ENCODE measurements at places on chromosomes 5 and 9. TPM values are rescaled to one million over a fixed set of nuclear protein-coding genes. Genes with fewer than 3 reads are reported as not detected.
A peak's percentile ranks its signal among the peaks of the same experiment; 100 is the strongest.

GRCh38 chr5:15785531-15785981 is 285.6 kb downstream of the FBXL7 start:
- no peak for DNase-seq
- H3K27me3 ChIP-seq, result no peaks in the 10 kb centered on the region
- H3K4me3 ChIP-seq, result no peak overlapping the region
- no peaks in the 10 kb centered on the region for H3K36me3 ChIP-seq
- H3K27ac ChIP-seq, result no peak overlapping the region

DNA sequence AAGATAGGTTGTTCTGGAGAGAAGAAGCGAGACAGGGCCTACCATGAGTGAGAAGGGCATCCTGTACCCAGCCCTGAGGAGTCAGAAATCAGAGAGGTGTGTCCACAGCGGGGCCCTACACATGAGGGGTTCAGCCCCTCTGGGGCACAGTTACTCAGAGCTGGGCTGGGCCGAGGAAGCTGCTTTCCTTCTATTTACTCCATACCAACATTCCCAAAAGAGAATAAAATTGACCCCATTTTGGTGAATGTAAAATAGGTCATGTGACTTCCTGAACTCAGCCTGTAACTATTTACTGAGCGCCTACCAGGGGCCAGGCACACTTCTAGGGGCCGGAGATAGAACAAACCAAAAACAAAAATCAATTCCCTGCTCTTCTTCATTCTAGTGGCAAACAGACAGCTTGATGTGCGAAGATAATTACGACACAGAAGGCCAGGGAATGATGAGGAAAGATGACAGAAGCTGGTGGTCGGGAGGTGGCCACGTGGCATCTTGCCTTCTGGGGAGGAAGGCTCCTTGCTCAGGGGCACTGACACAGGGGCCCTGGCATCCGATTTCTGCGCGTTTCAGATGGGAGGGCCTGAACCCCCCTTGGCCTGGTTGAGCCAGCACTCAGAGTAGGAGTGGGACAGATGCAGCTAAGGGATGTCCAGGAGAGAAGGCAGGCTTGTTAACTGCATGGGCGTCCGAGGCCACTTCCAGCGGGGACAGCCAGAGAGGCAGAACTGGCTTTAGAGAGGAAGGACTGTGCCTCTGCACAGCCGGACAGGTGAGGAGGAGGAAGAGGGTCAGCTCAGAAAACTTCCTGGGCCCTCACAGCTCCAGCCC is 121.8 kb downstream of the NSG2 start:
- H3K27ac ChIP-seq, result no peak overlapping the region
- no peaks in the 10 kb centered on the region for H3K36me3 ChIP-seq
- no peaks in the 10 kb centered on the region for H3K27me3 ChIP-seq
- H3K4me3 ChIP-seq, result no peak overlapping the region
- H3K4me1 ChIP-seq, result no peaks in the 10 kb centered on the region
- no peak for DNase-seq

DNA sequence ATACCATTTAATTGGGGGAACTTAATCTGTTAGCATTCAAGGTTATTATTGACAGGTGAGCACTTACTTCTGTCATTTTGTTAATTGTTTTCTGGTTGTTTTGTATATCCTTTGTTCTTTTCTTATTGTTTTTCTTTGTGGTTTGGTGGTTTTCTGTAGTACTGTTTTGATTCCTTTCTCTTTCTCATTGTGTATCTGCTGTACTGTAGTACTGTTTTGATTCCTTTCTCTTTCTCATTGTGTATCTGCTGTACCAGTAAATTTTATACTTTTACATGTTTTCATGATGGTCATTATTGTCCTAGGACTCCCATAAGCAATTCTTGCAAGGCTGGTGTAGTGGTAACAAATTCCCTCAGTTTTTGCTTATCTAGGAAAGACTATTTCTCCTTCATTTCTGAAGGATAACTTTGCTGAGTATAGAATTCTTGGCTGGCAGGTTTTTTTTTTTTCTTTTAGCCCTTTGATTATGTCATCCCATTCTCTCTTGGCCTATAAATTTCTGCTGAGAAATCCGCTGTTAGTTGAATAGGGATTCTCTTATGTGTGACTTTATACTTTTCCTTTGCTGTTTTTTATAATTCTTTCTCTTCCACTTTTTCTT is 24.1 kb upstream of the CACNA1B start:
- H3K36me3 ChIP-seq, result peaks cover 3% of the 10 kb centered on the region
- H3K4me1 ChIP-seq, result peaks cover 3% of the 10 kb centered on the region
- H3K27ac ChIP-seq, result no peak overlapping the region
- H3K4me3 ChIP-seq, result no peak overlapping the region

GRCh38 chr9:120951960-120952618 is 25.5 kb upstream of the TRAF1 start:
- H3K36me3 ChIP-seq, result no peaks in the 10 kb centered on the region
- no peaks in the 10 kb centered on the region for H3K27me3 ChIP-seq
- no peak overlapping the region for H3K4me3 ChIP-seq
- peaks cover 3% of the 10 kb centered on the region for H3K4me1 ChIP-seq
- no peak overlapping the region for H3K27ac ChIP-seq

DNA sequence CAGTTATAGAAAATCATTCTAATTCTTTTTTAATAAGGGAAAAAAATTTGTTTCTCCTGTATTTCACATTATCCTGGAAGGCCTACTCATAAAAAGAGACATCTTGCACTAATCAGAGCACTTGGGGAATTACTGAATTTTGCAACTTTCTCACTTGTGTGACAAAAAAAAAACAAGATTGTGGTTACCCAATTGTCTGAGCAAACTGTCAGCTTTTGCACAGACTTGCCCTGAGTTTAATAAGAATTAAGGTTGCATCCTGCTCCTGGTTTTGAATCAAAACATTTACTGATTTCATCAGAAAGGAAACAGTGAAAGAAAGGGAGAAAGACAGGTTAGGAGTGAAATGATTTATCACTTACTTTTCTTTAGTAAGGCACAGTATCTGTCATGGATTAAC is 10.6 kb upstream of the SH3RF2 start:
- peaks cover 3% of the 10 kb centered on the region for H3K4me1 ChIP-seq
- DNase-seq, result no peak
- H3K27me3 ChIP-seq, result peaks cover 9% of the 10 kb centered on the region

DNA sequence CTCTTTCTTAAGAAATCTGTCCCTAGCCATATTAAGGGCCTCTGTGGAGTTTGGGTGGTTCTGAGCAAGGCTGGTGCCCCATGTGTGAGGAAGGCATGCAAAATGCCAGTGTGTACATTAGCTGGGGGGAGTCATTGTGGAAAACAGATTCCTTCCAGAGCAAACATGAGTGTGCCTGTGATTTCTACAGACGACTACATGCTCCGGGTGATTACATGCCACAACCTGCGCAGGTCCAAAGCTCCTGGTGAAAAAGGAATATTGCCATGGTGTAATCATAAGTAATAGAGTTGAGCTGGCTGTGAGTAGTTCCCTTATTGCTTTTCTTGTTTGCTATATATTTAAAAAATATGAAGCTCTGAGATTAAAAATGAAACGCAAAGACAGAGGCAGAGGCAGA is 102.1 kb downstream of the ACER2 start:
- peaks cover 6% of the 10 kb centered on the region for H3K4me1 ChIP-seq
- H3K27ac ChIP-seq, result no peak overlapping the region
- H3K36me3 ChIP-seq, result no peaks in the 10 kb centered on the region
- no peak overlapping the region for H3K4me3 ChIP-seq
- peaks cover 10% of the 10 kb centered on the region for H3K27me3 ChIP-seq
- no peak for DNase-seq

DNA sequence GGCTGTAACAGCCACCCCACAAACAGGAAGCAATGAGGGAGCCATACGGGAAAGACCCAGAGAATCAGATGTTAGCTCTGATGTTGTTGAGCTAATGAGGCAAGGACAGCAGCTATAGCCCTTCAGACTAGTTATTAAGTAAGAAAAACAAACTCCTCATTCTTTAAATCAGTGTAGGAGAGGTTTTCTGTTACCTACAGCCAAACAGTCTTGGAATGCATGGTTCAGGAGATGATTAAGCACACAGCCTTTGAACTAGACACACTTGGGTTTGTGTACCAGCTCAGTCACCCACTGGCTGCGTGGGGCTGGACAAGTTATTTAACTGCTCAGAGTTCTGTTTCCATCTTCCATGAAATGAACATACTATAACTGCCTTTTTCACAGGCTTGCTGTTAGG is 68.1 kb downstream of the SPOCK1 start:
- H3K4me1 ChIP-seq, result no peaks in the 10 kb centered on the region
- no peak overlapping the region for H3K4me3 ChIP-seq
- peaks cover 2% of the 10 kb centered on the region for H3K27me3 ChIP-seq
- no peak for DNase-seq
- H3K36me3 ChIP-seq, result no peaks in the 10 kb centered on the region

GRCh38 chr5:33891446-33891787 is 373 bp downstream of the ADAMTS12 start:
- no peaks in the 10 kb centered on the region for H3K4me1 ChIP-seq
- no peak overlapping the region for H3K27ac ChIP-seq
- peaks cover 37% of the 10 kb centered on the region for H3K27me3 ChIP-seq

DNA sequence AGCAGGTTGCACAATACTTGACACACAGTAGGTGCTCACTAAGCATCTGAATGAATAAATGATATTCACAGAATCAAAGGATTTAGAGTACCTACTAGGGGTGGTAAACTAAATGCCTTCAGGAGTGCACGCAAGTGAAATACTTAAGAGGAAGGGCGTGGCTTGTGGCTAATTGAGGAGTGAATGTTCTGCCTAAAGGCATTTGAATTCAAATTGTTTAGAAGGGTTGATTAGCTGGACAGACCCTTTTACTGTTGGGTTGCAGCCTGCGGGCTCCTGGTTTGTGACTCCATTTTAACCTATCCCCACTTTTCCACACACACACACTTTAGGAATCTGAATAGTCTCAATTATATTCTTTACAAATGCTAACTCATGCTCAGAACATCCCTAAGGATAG is 63.1 kb downstream of the PPP2R2B start:
- no peak for DNase-seq
- peaks cover 14% of the 10 kb centered on the region for H3K4me1 ChIP-seq
- no peaks in the 10 kb centered on the region for H3K36me3 ChIP-seq
- H3K27me3 ChIP-seq, result no peaks in the 10 kb centered on the region

DNA sequence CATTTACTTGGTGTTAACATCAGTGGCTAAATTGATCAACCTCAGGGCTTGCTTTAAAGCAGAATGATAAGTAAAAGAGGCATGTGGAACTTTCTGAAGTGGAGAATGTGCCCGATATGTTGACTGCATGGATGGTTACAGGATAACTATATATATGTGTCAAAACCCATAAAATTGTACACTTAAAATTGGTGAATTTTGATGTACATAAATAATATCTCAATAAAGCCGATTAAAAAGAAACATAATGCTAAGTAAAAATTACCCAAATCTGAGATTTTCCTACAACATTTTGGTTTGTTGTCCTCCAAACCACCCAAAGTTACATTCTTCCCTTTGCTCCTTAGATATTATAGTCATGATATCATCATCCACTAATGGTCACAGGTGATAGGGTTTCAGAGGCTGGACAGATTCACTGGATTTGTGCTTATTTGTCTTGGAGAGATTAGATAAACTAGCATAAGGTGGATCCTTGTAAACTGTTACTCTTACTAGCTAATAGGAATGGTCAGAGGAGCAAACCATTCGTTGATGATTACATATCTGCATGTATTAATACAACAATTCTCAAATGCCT is 119.7 kb upstream of the RPS23 start:
- no peaks in the 10 kb centered on the region for H3K27me3 ChIP-seq
- H3K27ac ChIP-seq, result no peak overlapping the region
- no peak for DNase-seq
- no peaks in the 10 kb centered on the region for H3K36me3 ChIP-seq
- no peaks in the 10 kb centered on the region for H3K4me1 ChIP-seq

GRCh38 chr9:21454149-21454548 is 13.9 kb downstream of the IFNA1 start:
- no peaks in the 10 kb centered on the region for H3K4me1 ChIP-seq
- no peak for DNase-seq
- no peak overlapping the region for H3K27ac ChIP-seq
- H3K36me3 ChIP-seq, result no peaks in the 10 kb centered on the region
- peaks cover 16% of the 10 kb centered on the region for H3K27me3 ChIP-seq

GRCh38 chr9:90142580-90142979 is 500.0 kb downstream of the DIRAS2 start:
- H3K27me3 ChIP-seq, result peaks cover 52% of the 10 kb centered on the region
- DNase-seq, result peak; percentile 49
- no peaks in the 10 kb centered on the region for H3K36me3 ChIP-seq
- no peak overlapping the region for H3K27ac ChIP-seq

GRCh38 chr9:12766357-12766756 is 8.5 kb upstream of the LURAP1L start:
- H3K4me1 ChIP-seq, result no peaks in the 10 kb centered on the region
- no peak for DNase-seq
- no peak overlapping the region for H3K4me3 ChIP-seq
- H3K27me3 ChIP-seq, result no peaks in the 10 kb centered on the region

- H3K27ac ChIP-seq, result no peak overlapping the region
- H3K36me3 ChIP-seq, result no peaks in the 10 kb centered on the region
- peaks cover 38% of the 10 kb centered on the region for H3K27me3 ChIP-seq
- H3K4me3 ChIP-seq, result no peak overlapping the region
- H3K4me1 ChIP-seq, result no peaks in the 10 kb centered on the region
Observed at GRCh38 chr5:2739360-2740050, 12.0 kb downstream of the IRX2 start.

DNA sequence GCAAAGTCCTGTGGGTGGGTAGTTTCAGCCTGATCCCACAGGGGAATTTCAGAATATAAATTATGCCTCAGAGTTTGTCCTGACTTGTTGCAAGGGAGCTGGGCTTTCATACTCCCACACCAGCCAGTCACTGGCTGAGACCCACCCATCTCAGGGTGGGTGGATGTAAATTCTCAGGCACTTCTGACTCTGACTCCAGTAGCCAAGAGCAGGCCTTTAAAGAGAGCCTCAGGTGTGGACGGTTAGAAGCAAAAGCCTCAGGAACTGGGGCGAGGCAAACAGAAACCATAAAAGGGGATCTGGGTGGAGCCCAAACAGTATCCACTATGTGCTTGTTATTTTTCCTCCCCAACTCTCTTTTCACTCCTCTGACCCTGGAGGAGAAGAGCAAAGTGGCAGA is 28.6 kb upstream of the FBXW11 start:
- DNase-seq, result no peak
- no peaks in the 10 kb centered on the region for H3K27me3 ChIP-seq
- H3K4me1 ChIP-seq, result peaks cover 9% of the 10 kb centered on the region

GRCh38 chr5:95358848-95359247 is 32.3 kb upstream of the FAM81B start:
- no peak overlapping the region for H3K4me3 ChIP-seq
- no peak for DNase-seq
- H3K27ac ChIP-seq, result no peak overlapping the region
- H3K36me3 ChIP-seq, result no peaks in the 10 kb centered on the region

GRCh38 chr5:12526113-12526512 is 621.9 kb upstream of the CTNND2 start:
- DNase-seq, result no peak
- no peak overlapping the region for H3K4me3 ChIP-seq
- H3K27me3 ChIP-seq, result no peaks in the 10 kb centered on the region
- no peak overlapping the region for H3K27ac ChIP-seq
- no peaks in the 10 kb centered on the region for H3K36me3 ChIP-seq
- no peaks in the 10 kb centered on the region for H3K4me1 ChIP-seq

GRCh38 chr9:135665795-135666189 is 2.7 kb downstream of the LCN9 start:
- no peak overlapping the region for H3K4me3 ChIP-seq
- no peaks in the 10 kb centered on the region for H3K36me3 ChIP-seq
- no peaks in the 10 kb centered on the region for H3K27me3 ChIP-seq
- DNase-seq, result no peak
- H3K4me1 ChIP-seq, result no peaks in the 10 kb centered on the region

The PCDHA11 gene
- total RNA-seq, result not detected

The FCN2 gene
- total RNA-seq, result not detected

The PCDHA8 gene
- not detected for total RNA-seq

The SEMA5A gene
- 1.7 TPM for total RNA-seq

The PCDHGA3 gene
- total RNA-seq, result not detected

The PPP6C gene
- 57.6 TPM for total RNA-seq

The GFPT2 gene
- total RNA-seq, result not detected

The OCLN gene
- 1.2 TPM for total RNA-seq

The CKMT2 gene
- total RNA-seq, result not detected

The ANKRD31 gene
- total RNA-seq, result 0.05 TPM

The MARCHF11 gene
- not detected for total RNA-seq

The SPATA31D4 gene
- total RNA-seq, result not detected

The OR1Q1 gene
- total RNA-seq, result not detected
